Foreskin fibroblast (primary cell): ENCODE measurements at places on chromosomes 4 and X.

GRCh38 chr4:84583876-84584380 is 1.0 kb downstream of the CDS1 start:
- peak; percentile 37 for DNase-seq

DNA sequence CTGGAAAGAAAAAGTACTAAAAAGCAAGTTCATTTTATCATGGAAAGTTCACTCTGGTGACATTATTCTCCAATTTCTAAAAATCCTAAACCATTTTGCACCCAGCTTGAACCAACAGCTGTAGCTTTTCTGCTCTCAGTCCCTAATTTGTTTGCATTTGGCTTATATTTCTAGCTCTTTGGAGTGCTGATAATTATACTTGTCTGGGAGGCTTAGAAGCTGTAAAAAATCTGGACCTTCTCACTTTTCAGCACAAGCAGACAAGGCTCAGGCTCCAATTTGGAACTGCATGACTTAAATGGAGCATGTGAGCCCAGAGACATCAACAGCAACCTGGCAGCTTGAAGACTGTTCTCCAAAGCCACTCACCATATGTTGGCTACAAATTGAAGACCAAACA is 170.9 kb upstream of the PCDH18 start:
- no peak for DNase-seq

- DNase-seq, result peak; percentile 52
These were observed 22.4 kb downstream of the SH3TC1 start for GRCh38 chr4:8221476-8221875.

DNA sequence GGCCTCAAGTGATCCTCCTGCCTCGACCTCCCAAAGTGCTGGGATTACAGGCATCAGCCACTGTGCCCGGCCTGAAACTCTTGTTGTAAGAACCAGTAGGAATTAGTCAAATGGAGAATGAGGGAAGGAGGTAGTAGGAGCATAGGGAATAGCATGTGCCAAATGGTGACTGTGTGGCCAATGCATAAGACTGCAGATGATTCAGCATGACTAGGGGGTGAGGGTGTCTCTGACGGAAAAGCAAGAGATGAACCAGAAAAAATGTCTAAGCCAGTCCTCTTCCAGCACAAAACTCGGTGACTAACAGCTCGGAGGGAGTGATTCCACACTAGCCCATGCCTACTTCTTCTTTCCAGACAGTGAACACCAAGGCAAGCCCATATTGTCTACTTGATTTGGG is 58.2 kb upstream of the DUSP21 start:
- DNase-seq, result peak; percentile 80

- DNase-seq, result peak; percentile 31
These were observed 46.0 kb downstream of the EIF2S3 start for GRCh38 chrX:24100713-24101112.

GRCh38 chr4:41424522-41424921 is 113.4 kb upstream of the LIMCH1 start:
- DNase-seq, result no peak

GRCh38 chr4:187547316-187547715 is 448.3 kb upstream of the ZFP42 start:
- DNase-seq, result peak; percentile 35

DNA sequence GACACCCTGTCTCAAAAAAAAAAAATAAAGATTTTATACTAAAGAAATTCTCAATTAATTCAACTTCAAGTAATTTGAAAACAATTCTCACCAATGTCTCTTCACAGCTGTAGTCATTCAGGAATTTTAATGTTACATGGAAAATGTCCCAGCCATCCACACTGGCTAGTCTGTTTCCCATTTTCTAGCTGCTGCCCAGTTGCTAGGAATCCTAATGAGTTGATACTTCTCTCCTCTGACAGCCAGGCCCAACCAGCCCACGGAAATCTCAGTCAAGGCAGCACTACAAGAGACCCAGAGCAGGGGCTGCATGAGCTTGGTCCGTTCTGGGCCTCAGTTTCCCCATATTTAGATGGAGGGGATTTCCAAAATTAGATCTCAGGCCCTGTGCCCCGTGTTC is 59.1 kb downstream of the CASP3 start:
- no peak for DNase-seq

GRCh38 chr4:113468165-113469022 is 293.1 kb downstream of the CAMK2D start:
- peak; percentile 99 for DNase-seq

GRCh38 chr4:1476140-1476513 is 69.9 kb upstream of the NKX1-1 start:
- DNase-seq, result no peak

DNA sequence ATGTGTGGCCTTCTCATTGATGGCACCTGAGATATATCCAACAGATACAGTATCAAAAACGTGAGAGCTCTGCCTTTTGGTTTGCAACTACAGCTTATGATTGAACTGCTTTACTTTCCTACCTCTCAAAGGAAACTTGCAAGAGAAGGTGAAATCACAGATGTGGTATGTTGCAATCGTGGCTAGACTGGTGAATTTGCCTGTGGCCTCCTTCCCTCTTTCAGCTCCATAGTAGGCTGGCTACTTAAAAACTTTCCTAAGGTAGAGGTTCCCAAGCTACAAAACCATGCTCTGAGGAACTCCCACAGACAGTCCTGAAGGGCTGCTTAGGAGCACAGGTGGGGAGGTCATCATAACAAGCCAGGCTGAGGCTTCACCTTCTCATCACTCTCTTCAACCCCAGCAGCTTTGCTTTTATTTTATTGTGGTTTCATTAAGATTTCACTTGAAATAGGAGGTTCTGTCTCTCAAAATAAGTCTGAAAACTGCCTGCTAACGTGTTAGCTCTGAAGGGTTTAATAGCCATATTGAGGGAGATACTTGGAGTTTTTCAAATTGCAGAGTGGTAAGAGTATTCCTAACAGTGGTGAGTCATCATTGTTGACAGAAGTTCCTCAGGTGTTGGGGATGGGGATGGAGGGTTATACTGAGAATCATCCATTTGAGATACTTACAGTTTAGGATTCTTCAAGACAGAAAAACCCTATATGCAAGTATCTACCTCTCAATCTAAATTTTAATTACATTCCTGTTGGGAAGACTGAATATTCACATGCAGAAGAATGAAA is 93.5 kb upstream of the UCP1 start:
- DNase-seq, result peak; percentile 42

GRCh38 chr4:63620271-63620670 is 789.0 kb downstream of the TECRL start:
- DNase-seq, result no peak

DNA sequence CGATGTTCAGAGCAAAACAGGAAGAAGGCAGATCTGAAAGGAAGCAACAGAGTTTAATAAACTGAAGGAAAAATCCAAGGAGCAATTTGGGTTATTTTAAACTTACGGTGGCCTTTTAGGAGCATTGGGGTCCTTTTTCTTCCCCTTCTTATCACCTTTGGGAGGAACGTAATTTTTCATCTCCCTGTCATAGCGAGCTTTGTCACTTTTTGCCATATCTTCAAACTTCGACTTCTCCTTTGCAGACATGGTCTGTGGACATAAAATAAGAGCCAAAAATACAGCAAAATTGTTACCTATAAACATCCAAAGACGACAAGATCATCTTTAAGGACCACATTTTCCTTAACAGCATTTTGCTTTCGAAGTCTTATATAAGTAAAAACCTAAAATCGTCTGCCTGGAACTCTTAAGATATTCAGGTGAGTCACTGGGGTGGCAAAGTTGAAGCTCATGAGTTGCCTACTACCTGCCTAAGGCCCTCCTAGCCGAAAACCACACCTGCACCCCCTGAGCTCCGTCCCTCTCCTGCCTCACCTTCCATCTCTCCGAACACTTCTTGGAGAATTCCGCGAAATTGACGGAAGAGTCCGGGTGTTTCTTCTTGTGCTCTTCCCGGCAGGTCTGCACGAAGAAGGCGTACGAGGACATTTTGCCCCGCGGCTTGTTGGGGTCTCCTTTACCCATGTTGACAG is 1.0 kb downstream of the HMGB2 start:
- DNase-seq, result no peak

DNA sequence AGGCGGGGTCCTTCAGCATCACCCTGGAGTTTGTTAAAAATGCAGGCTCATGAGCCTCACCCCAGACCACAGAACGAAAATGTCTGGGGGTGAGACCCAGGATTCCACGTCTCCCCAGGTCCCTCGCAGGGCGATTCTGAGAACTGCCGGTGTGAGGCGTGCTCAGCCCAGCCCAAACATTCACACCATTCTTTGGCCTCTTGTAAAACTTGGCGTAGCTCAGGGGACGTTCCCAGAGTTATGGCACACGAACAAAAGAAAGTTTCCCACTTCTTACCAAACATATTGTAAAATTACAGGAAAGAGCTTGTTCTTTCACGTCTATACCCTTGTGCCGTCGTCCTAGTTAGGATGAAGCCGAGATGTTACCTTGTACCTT is 12.9 kb downstream of the CD99 start:
- peak; percentile 69 for DNase-seq

DNA sequence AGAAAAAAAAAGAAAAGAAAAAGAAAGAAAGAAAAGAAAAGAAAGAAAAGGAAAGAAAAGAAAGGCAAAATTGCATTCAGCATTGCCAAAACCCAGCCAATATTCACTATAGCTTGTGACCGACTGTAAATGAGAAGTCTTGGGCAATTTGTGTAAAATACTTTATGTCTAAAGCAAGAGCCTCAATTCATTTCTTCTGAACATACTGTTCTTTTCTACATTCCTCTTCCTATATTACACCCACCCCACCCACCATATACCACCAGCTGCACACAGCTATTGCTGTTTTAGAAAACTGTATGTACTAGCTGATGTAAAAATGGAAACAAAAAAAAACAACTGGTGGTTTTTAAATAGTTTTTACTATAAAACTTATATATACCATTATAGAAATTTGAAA is 156.9 kb upstream of the TTC29 start:
- DNase-seq, result no peak

DNA sequence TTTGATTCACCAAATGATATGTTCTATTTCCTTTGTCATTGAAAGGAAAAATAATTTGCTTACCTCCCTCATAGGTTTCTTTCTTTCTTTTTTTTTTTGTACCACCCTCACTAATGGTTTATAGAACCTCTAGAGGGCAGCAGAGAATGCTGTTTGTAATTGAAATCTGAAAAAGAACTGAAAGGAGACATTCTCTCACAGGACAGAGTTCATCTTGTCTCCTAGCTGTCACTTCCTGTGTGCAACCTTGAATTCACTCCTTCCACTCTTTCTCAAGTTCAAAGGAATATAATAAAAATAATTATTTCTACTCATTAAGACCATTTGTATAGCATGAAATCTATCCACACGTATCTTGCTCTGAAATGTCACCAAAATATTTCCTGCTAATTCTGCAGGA is 51.0 kb downstream of the GUCY1B1 start:
- peak; percentile 76 for DNase-seq

DNA sequence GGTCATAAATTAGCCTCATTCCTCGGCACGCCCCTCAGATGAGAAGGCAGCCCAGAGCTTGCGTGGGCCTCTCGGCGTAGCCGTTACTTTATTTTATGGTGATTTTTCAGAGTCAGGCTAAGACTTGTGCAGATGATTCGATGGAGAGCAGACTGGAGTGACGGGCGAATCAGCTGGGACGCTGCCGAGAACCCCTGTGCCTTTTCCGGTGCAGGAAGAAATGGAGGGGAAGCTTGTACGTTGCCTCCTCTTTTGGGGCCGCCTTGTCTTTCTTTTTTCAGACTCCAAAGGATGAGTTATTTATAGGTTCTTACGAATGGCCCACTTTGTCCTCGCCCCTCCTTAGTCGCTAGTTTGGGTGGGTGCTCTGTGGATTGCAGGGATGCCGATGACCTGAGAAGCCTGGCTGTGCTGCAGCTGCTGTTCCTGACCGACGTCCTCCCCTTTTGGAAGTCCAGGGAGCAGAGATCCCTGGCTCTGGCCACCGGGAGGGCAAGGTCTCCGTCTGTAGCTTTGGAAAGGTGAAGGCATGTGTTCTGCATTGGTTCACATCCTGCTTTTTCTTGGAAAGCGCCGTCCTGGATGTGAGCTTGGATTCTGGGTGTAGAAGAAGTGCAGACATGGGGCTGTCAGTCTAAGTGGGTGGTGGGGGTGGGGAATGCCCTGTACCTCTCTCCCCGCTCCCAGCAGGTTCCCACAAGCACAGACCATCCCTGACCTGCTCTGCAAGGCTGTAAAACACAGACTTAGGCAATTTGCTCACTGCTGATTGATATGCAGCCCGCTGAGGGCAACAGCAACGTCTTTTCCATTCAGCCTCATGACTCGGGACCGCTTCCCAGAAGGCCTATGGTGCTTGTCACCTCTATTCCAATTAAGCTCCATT is 9.3 kb downstream of the SORCS2 start:
- DNase-seq, result no peak
